Skin of body (tissue), 3 donors: ENCODE measurements at places on chromosomes 12 and 14. TPM values are rescaled to one million over a fixed set of nuclear protein-coding genes. Genes with fewer than 3 reads are reported as not detected.

Gene SIX4
- 4.4 TPM for total RNA-seq

Gene GRIP1
- total RNA-seq, result 6.4 TPM

Gene KRT7
- total RNA-seq, result 10.4 TPM

Gene CYP46A1
- 2.0 TPM for total RNA-seq

Gene PZP
- total RNA-seq, result 0.20 TPM

Gene TPPP2
- total RNA-seq, result not detected

Gene MUCL1
- total RNA-seq, result 90.0 TPM

Gene GZMH
- not detected for total RNA-seq

Gene RD3L
- not detected for total RNA-seq

Gene MRPL51
- 59.9 TPM for total RNA-seq

Gene ZBTB39
- total RNA-seq, result 4.8 TPM

Gene MYO1H
- 2.4 TPM for total RNA-seq

Gene SLC6A15
- total RNA-seq, result 1.2 TPM

Gene GTF2A1
- 27.3 TPM for total RNA-seq

Gene GLT8D2
- total RNA-seq, result 36.5 TPM

Gene CD27
- total RNA-seq, result 0.20 TPM

Gene PIWIL1
- 0.10 TPM for total RNA-seq

Gene WNT1
- not detected for total RNA-seq

Gene HOXC9
- total RNA-seq, result 4.0 TPM

Gene FOXN4
- total RNA-seq, result 0.10 TPM

Gene GPX2
- 0.20 TPM for total RNA-seq

Gene RNASE1
- total RNA-seq, result 148 TPM

Gene HDAC7
- total RNA-seq, result 27.1 TPM

Gene SMIM41
- not detected for total RNA-seq

Gene KRT3
- total RNA-seq, result 0.10 TPM

Gene HVCN1
- 4.1 TPM for total RNA-seq

Gene NPFF
- total RNA-seq, result 0.59 TPM

Gene TOMM20L
- not detected for total RNA-seq

Gene OR10P1
- not detected for total RNA-seq

Gene CYP27B1
- 0.79 TPM for total RNA-seq

Gene AKAP5
- total RNA-seq, result 1.3 TPM

Gene PLBD1
- total RNA-seq, result 18.1 TPM

Gene CEP290
- total RNA-seq, result 19.3 TPM

Gene ABCB9
- total RNA-seq, result 4.6 TPM

Gene VWF
- 51.8 TPM for total RNA-seq

Gene FGF23
- not detected for total RNA-seq

Gene GRIN2B
- total RNA-seq, result 0.30 TPM

Gene ORMDL2
- total RNA-seq, result 13.3 TPM

Gene OAS2
- total RNA-seq, result 2.2 TPM

Gene ZNF10
- total RNA-seq, result 10.5 TPM

Gene FOXG1
- total RNA-seq, result not detected

Gene ADGRD1
- total RNA-seq, result 7.3 TPM

Gene BDKRB2
- total RNA-seq, result 2.7 TPM

Gene NRXN3
- total RNA-seq, result 2.5 TPM

Gene NYNRIN
- 33.0 TPM for total RNA-seq

Gene HOTAIR
- 0.79 TPM for total RNA-seq

Gene C14orf180
- total RNA-seq, result 6.8 TPM

Gene CIROP
- total RNA-seq, result not detected
